A549 treated with Mapracorat at 1 μM for 4 hours (cell line): ENCODE measurements at places on chromosomes 4 and X. TPM values are rescaled to one million over a fixed set of nuclear protein-coding genes. Genes with fewer than 3 reads are reported as not detected.

The KLF8 gene
- 0.12 TPM in 1 of 5 replicates, not detected in the others for total RNA-seq

The ADH1C gene
- not detected in 5 replicates for total RNA-seq

The VSIG4 gene
- not detected in 5 replicates for total RNA-seq

The SLC49A3 gene
- total RNA-seq: 0.07 to 0.31 TPM (median 0.20 TPM) in 5 replicates

The RAI2 gene
- total RNA-seq: 0.13 to 0.27 TPM (median 0.15 TPM) in 5 replicates

The ARHGAP36 gene
- not detected in 5 replicates for total RNA-seq

The PDE5A gene
- 0.13 to 0.67 TPM (median 0.32 TPM) in 5 replicates for total RNA-seq

The FGG gene
- total RNA-seq: 4.5 to 9.9 TPM (median 5.5 TPM) in 5 replicates

The ZNF674 gene
- total RNA-seq: 1.5 to 4.1 TPM (median 1.8 TPM) in 5 replicates

The GAGE13 gene
- not detected in 5 replicates for total RNA-seq

The ITGB1BP2 gene
- 0.79 to 1.2 TPM (median 1.0 TPM) in 5 replicates for total RNA-seq

The PRRG3 gene
- not detected in 5 replicates for total RNA-seq

The WDR17 gene
- 1.3 to 3.3 TPM (median 1.9 TPM) in 5 replicates for total RNA-seq

The CLDN22 gene
- not detected in 5 replicates for total RNA-seq

The GABRA4 gene
- not detected in 5 replicates for total RNA-seq

The PRSS12 gene
- total RNA-seq: 0.20 to 0.29 TPM (median 0.27 TPM) in 5 replicates

The NSD2 gene
- 35.2 to 48.3 TPM (median 44.4 TPM) in 5 replicates for total RNA-seq

The MAGEA2B gene
- total RNA-seq: 0.19 TPM in 1 of 5 replicates, not detected in the others

The IQSEC2 gene
- 32.3 to 46.4 TPM (median 40.4 TPM) in 5 replicates for total RNA-seq

The ADGRG4 gene
- total RNA-seq: not detected in 5 replicates

The GSX2 gene
- not detected in 5 replicates for total RNA-seq

The P2RY4 gene
- not detected in 5 replicates for total RNA-seq

The TEX13D gene
- total RNA-seq: not detected in 5 replicates

The RAB41 gene
- total RNA-seq: not detected in 5 replicates

The BANK1 gene
- total RNA-seq: 0.63 to 1.8 TPM (median 0.93 TPM) in 5 replicates

The POLR2B gene
- total RNA-seq: 62.6 to 70.2 TPM (median 67.0 TPM) in 5 replicates

The ZCCHC12 gene
- total RNA-seq: 0.10 to 0.24 TPM (median 0.19 TPM) in 5 replicates

The ANXA10 gene
- total RNA-seq: 2.4 to 3.0 TPM (median 2.8 TPM) in 5 replicates

The DUSP9 gene
- total RNA-seq: 0.89 to 1.9 TPM (median 1.4 TPM) in 5 replicates
